Activated CD4-positive, alpha-beta T cell treated with anti-CD3 and anti-CD28 coated beads for 36 hours (primary cell): ENCODE measurements at places on chromosomes 5 and 9. TPM values are rescaled to one million over a fixed set of nuclear protein-coding genes. Genes with fewer than 3 reads are reported as not detected.

Gene ENHO
- not detected for total RNA-seq

Gene LOX
- not detected for total RNA-seq

Gene PDE6A
- not detected for total RNA-seq

Gene CTXN3
- not detected for total RNA-seq

Gene UBE2B
- total RNA-seq: 115 TPM

Gene AK8
- not detected for total RNA-seq

Gene ABO
- total RNA-seq: not detected

Gene BARHL1
- total RNA-seq: not detected

Gene SLC4A9
- total RNA-seq: 0.73 TPM
